ENCODE measurements at places on chromosomes 7 and 10.

- DNase-seq, result peak; percentile 26
Measured at GRCh38 chr7:78959477-78959876, 494.0 kb downstream of the MAGI2 start.

GRCh38 chr10:112915590-112916572, 34.2 kb upstream of the TCF7L2 start:
- no peak for DNase-seq

- no peak for DNase-seq
Measured at GRCh38 chr10:13062803-13063202, 37.2 kb upstream of the OPTN start.

DNA sequence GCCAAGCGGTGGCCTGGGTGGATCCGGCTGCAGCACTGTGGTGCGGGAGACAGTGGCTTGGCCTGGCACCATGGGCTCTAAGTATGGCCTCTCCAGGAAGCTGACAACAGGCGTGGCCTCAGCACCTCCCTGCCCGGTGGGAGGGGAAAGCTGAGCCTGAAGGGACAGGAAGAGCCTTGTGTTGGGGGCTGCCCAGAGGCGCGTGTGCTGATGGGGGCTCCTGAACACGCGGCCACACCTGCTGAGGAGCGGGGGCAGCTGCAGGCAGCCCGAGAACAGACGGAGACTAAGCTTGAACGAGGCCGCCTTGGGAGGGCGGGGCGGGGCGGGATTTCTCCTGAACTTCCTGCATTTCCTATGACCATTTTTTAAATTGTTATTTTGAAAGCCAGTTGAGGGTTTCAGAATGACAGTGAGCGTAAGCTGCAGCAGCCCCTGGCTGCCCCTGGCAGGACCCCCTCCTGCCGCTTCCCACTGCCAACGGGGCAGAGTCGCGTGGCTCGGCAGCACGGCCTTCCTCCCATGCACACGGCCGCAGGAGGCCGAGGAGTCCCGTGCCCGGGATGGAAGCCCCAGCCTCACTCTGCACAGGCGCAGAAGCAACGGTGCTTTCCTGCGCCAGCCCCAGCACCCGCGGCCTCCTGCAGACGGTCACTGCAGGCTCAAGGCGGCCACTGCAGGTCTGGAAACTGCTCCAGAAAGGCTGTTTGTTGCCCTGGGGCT, 43.2 kb downstream of the DPYSL4 start:
- no peak for DNase-seq

DNA sequence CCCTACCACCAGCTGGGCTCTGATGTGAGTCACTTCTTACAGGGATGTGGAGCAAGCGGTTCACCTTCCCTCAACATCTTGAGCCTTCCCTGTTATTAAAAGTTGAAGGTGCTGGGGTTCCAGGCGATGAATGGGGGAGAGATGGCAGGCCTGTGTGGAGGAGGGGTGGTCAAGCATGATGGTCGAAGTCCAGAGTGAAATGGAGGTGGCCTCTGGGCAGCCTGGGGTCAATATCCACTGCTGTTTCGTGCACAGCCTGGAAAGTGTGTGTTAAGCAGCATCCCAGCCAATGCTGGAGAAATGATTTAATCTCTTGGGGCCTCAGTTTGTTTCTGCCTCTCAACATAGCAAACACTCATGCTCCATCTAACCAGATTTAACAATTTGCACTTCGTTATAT, 33.7 kb upstream of the DMBT1 start:
- DNase-seq, result no peak

DNA sequence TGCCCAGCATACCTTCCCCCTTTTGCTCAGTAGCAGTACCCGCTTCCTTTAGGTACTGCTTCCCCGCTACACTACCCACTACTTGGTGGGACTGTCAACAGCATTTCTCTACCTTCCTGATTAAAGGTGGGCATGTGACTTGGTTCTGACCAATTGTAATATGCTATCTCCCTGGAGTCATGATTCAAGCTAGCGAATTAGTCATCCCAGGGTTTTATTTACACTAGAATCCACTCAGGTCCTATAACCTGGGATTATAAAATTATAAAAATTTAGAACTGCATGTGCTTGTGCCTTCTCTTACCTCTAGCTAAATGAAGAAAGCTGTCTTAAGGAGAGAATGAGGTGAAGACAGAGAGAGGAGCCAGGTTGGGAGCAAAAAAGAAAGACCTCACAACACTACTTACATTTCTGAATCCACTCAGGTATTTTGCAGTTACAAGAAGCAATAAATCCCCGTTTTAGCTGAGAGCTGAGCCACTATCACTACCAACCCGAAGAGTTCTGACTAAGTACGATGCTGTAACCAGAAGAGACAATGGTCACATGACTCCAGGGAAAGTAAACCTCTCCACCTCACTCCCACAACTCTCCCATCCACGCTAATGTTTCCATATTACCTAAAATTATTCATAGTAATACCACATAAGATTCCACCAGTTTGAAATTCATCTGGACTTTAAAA, 9.7 kb downstream of the GBX1 start:
- no peak for DNase-seq

DNA sequence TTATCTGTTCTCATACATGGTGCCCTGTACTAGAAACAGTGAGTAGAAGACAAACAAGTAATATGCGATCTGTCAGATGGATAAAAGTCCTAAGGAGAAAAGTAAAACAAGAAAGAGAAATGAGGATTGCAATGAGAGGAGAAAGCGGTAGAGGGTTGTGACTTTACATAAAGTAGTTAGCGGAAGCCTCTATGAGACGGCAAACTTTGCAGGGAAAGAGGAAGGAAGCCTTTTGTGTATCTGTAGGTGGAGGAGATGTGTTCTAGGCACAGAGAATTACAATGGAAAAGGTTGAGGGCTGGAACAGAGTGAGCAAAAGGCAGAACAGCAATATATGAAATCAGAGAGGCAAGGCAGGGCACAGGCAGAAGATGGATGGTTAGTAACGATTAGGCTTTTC, 150.4 kb upstream of the SEMA3E start:
- DNase-seq, result no peak

GRCh38 chr7:95517870-95518269, 32.1 kb downstream of the ASB4 start:
- no peak for DNase-seq

GRCh38 chr10:78634835-78635234, 433.9 kb upstream of the ZMIZ1 start:
- DNase-seq, result no peak

GRCh38 chr10:110304394-110304779, 333 bp downstream of the SMNDC1 start:
- no peak for DNase-seq

GRCh38 chr7:135190703-135191102, 20.2 kb upstream of the CYREN start:
- no peak for DNase-seq

- no peak for DNase-seq
Measured at GRCh38 chr7:120373174-120373573, 100.2 kb downstream of the KCND2 start.

DNA sequence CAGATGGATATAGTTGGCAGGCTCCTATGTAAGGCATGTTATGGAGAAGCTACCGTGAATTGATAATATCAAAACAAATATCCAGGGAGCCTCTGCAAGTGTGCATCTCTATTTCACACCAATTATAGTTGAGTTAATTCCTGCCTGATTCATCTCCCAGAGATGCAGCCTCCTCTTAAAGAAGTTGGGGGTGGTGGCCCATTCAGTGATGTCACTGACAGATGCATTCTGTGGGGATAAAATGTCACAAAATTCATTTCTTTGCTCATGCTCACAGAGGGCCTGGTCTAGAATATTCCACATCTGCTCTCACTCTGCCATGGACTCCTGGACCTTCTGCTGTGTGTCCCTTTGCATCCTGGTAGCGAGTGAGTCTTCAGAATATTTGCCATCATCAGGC, 189.1 kb upstream of the PRSS1 start:
- DNase-seq, result no peak

DNA sequence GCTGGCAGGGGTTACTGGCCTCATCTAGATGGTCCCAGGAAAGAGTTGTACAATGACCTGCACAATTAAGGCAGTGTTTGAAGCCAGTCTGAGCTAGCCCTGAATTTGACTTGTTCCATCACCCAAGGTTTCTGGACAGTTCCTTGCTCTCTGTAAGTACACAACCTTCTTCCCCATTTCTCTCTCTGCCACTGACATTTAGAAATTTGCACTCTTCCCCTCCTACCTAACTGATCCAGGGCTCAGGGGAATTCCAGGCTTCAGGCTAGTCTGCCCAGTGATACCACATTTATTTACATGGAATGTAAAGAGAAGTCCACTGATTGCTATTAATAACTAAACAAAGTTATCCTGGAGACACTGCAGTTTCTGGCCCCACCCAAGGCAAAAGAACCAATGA, 139.0 kb upstream of the GPR26 start:
- DNase-seq, result no peak

- DNase-seq, result no peak
Measured at GRCh38 chr10:1451941-1452340, 285.4 kb downstream of the ADARB2 start.

DNA sequence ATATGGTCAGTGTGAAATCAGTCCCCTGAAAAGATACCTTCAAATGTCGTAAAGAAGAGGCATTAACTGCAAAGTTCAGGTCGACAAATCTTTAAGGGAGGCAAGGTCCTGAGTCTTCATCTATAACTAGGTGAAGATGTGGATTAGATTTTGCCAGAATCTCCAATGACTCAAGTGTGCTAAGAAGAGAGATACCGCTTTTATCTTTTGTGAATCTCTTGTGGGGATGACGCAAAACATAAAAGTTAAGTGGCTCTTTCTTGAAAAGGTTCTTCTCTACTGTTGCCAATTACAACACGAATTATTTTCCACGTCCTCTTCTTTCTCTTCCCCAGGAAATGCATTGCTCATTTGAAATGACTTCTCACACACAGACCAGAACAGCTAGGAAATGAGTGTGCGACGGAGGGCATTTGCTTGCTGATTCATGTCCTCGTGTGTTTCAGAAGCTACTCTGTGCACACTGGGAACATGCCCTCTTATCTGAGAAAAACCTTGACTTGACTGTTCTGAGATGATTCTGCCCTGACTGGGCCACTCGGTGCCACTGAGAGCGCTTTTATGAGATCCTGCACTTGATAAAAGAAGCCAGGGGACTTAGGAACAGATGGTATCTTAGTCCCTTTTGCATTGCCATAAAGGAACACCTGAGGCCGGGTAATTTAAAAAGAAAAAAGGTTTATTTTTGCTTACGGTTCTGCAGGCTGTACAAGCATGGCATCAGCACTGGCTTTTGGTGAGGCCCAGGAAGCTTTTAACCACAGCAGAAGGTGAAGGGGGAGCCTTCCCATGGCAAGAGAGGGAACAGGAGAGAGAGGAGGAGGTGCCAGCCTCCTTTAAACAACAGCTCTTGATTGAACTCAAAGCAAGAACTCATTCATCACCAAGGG, 169.5 kb upstream of the PFKP start:
- no peak for DNase-seq

- DNase-seq, result no peak
Measured at GRCh38 chr10:113042868-113043267, 92.8 kb downstream of the TCF7L2 start.

DNA sequence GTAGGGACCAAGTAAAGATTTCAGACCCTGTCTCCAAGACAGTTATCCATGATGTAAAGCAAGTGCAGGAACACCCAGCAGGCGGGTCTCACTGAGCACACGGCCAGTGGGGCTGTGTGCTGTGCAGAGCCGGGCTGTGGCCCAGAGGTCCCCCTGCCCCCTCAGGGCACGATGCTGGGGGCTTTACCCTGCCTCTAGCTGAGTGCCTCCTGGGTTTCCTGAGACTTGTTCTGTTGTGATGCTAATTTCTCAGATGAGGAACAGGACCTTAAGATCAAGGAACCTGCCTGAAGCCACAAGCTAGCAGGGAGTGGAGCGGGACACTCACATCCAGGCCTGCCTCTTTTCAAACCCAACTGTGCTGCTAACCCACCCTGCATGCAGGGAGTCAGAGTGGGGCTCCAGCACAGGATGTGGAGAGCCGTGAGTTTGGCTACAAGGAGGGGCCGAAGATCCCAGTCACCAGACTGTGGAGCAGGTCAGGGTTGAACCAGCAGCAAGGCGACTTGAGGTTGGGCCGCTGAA, 76.1 kb upstream of the LYZL2 start:
- no peak for DNase-seq

GRCh38 chr7:38367301-38367890, 94.0 kb upstream of the TARP start:
- DNase-seq, result no peak

DNA sequence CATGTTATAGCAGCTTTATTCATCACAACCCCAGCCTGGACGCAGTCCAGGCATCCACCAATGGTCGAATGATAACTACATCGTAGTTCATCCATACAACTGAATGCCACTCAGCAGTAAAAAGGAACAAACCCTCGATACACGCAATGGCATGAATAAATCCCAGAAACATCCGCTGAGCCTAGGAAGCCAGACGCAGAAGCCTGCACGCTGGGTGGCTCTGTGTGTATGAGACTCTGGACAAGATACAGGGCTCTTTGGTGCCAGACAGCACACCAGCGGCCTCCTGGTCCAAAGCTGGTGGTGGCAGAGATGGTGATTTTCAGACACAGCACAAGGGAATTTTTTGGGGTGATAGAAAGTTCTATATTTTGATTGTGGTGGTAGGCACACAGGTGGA, 10.0 kb upstream of the CRYGN start:
- no peak for DNase-seq

DNA sequence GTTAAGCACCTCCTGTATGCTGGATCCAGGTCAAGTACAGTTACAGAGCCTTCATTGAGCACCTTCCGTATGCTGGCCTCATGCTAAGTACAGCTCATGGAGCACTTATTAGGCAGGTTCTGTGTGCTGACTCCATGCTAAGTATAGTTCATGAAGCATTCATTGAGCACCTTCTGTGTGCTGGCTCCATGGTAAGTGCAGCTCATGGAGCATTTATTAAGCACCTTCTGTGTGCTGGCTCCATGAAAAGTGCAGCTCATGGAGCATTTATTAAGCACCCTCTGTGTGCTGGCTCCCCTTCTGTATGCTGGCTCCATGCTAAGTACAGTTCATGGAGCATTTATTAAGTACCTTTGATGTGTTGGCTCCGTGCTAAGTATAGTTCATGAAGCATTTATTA, 30.5 kb downstream of the MMD2 start:
- DNase-seq, result no peak

DNA sequence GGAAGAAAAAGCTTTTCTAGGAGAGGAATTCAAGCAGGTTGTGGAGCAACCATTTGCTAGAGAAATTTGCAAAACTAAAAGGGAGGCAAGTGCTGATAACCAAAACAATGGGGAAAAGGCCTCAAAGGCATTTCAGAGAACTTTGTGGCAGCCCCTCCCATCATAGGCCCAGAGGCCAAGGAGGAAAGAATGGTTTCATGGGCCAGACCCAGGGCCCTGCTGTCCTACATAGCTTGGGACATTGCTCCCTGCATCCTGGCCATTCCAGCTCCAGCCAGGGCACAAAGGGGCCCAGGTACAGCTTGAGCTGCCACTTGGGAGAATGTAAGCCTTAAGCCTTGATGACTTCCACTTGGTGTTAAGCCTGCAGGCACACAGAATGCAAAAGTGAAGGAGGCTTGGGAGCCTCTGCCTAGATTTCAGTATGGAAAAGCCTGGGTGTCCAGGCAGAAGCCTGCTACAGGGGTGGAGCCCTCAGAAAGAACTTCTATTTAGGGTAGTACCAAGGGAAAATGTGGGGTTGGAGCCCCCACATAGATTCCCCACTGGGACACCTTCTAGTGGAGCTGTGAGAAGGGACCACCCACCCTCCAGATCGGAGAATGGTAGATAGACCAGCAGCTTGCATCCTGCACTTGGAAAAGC, 91.2 kb downstream of the RALA start:
- no peak for DNase-seq

- no peak for DNase-seq
Measured at GRCh38 chr10:103742824-103743223, 112.6 kb downstream of the SH3PXD2A start.

Measured in SHP77 treated with DMSO at 0.1 percent for 48 hours (cell line).